B cell (primary cell): ENCODE measurements at places on chromosomes 3 and 15. TPM values are rescaled to one million over a fixed set of nuclear protein-coding genes. Genes with fewer than 3 reads are reported as not detected.

DNA sequence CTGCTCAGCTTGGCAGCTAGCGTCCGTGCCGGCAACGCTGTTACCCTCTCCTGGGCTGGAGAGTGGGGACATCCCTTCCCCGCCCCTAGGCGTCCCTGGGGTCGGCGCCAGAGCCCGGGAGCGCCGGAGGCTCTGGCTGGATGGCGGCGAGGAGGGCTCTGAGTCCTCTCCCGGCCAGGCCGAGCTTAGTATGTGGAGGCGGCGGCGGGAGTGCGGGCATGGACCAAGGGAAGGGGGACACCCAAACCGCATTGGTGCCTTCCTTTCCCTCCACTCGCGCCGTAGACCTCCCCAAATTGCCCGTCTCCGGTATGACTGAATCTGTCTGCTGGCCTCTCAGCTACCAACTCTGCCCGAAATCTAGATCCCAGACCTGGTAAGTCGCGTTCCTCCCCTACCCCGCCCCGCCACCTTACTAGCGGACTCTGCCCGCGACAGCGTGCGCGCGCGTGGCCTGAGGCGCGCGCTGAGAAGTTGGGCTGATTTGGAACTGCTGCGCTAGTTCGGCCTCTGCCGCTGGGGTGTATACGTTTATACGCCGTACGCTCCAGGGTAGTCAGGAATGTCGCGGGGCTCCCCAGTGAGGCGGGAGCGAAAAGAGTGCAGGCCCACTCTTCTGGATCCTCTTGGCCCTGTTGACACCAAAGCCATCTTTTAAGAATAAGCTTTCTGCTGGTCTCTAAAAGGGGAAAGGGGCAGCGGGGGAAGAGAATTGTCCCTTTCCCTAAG, 12.2 kb downstream of the ZIC1 start:
- no peak overlapping the region for H3K27ac ChIP-seq
- no peak for DNase-seq
- no peaks in the 10 kb centered on the region for H3K27me3 ChIP-seq
- H3K4me3 ChIP-seq: no peak overlapping the region
- no peaks in the 10 kb centered on the region for H3K36me3 ChIP-seq

- H3K27ac ChIP-seq: no peak overlapping the region
- no peak overlapping the region for H3K4me3 ChIP-seq
- no peaks in the 10 kb centered on the region for H3K36me3 ChIP-seq
- H3K27me3 ChIP-seq: no peaks in the 10 kb centered on the region
- DNase-seq: peak; percentile 41
- H3K4me1 ChIP-seq: no peaks in the 10 kb centered on the region
These were observed 9.7 kb downstream of the ITIH4 start for GRCh38 chr3:52820736-52821135.

The SH2D7 gene
- not detected in 2 replicates for polyA plus RNA-seq

The FAM81A gene
- polyA plus RNA-seq: 2.0 and 7.2 TPM in 2 replicates

- no peaks in the 10 kb centered on the region for H3K4me1 ChIP-seq
- H3K4me3 ChIP-seq: no peak overlapping the region
- no peaks in the 10 kb centered on the region for H3K36me3 ChIP-seq
- DNase-seq: no peak
- no peak overlapping the region for H3K27ac ChIP-seq
- H3K27me3 ChIP-seq: peaks cover 3% of the 10 kb centered on the region
These were observed 17.4 kb upstream of the TRMT10C start for GRCh38 chr3:101544161-101544850.

GRCh38 chr15:88821993-88822392, 18.8 kb downstream of the ACAN start:
- H3K4me3 ChIP-seq: no peak overlapping the region
- H3K27me3 ChIP-seq: no peaks in the 10 kb centered on the region
- DNase-seq: no peak
- no peak overlapping the region for H3K27ac ChIP-seq
- H3K4me1 ChIP-seq: no peaks in the 10 kb centered on the region
- H3K36me3 ChIP-seq: no peaks in the 10 kb centered on the region

The ATXN7 gene
- 18.1 and 23.7 TPM in 2 replicates for polyA plus RNA-seq

DNA sequence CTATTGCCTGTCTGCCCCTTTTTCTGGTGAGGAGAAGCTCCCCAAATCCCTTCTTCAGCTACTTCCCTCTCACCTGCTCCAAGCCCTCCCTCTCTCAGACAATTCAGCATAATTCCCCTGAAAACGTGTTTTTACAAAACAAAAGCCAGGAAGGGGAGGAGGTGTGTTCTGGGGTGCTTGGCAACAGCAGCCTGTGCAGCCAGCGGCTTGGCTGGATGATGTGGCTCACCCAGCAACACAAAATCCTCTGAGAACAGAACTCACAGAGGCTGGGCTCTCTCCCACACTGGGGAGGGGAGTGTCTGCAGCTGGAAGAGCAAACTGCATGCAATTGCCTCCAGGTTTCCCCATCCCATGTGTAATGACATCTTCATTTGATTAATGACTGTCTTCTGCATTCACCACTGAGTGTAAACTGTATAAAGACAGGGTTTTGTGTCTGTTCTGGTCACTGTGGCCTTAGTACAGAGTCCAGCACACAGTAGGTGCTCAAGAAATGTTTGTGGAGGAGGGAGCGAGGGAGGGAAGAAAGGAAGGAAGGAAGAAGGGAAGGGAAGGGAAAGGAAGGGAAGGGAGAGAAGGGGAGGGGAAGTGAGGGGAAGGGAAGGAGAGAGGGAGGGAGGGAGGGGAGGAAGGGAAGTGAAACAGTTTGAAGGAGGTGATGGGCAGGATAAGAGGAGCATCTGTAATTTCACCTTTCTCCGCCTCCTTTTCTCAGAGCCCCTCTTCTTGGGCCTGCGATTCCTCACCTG, 70.1 kb upstream of the GLCE start:
- H3K36me3 ChIP-seq: no peaks in the 10 kb centered on the region
- H3K4me1 ChIP-seq: no peaks in the 10 kb centered on the region
- H3K4me3 ChIP-seq: no peak overlapping the region
- H3K27ac ChIP-seq: no peak overlapping the region
- DNase-seq: no peak
- H3K27me3 ChIP-seq: no peaks in the 10 kb centered on the region

GRCh38 chr3:96677156-96677555, 137.2 kb upstream of the EPHA6 start:
- no peaks in the 10 kb centered on the region for H3K36me3 ChIP-seq
- H3K4me3 ChIP-seq: no peak overlapping the region
- H3K27me3 ChIP-seq: no peaks in the 10 kb centered on the region
- no peaks in the 10 kb centered on the region for H3K4me1 ChIP-seq
- DNase-seq: no peak
- no peak overlapping the region for H3K27ac ChIP-seq

DNA sequence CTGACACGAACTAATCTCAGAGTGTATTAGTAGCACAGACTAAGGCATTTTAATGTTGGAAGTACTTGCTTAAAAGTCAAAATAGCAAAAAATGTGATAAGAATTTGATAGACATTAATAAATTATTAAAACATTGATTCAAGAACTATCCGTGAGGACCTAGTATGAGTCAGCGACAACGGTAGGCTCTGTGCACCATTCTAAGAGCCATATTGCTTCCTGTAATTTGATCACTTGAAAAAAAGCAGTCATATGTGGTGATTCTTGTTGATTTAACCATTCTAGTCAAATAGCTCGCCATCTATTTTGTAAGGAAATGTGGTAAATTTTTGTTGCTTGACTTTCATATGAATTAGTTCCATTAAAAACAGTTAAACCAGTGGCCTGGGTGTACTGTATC, 534.9 kb upstream of the ARRDC4 start:
- no peak for DNase-seq
- no peaks in the 10 kb centered on the region for H3K4me1 ChIP-seq
- H3K4me3 ChIP-seq: no peak overlapping the region
- no peaks in the 10 kb centered on the region for H3K36me3 ChIP-seq
- no peaks in the 10 kb centered on the region for H3K27me3 ChIP-seq

DNA sequence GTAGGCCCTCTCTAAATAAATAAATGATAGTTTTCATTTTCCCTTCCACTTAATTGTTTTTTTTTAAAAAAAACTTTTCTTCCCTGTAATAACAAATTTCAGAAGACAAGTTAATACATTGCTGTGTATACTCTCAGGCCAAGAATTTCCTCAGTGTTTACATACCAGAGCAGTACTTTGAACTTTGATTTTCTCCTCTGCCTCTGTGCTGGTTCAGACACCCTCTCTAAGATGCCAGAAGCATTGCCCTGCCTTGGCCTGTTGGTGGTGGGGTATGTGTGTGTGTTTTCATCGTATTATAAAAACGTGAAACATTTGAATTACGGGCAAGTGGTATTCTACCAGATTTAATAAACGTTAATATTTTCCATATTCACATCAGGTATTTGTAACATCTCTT, 70.1 kb downstream of the SMAD3 start:
- H3K27me3 ChIP-seq: no peaks in the 10 kb centered on the region
- peaks cover 16% of the 10 kb centered on the region for H3K36me3 ChIP-seq
- DNase-seq: no peak
- H3K27ac ChIP-seq: peak overlapping the region; percentile 75
- peaks cover 86% of the 10 kb centered on the region for H3K4me1 ChIP-seq

DNA sequence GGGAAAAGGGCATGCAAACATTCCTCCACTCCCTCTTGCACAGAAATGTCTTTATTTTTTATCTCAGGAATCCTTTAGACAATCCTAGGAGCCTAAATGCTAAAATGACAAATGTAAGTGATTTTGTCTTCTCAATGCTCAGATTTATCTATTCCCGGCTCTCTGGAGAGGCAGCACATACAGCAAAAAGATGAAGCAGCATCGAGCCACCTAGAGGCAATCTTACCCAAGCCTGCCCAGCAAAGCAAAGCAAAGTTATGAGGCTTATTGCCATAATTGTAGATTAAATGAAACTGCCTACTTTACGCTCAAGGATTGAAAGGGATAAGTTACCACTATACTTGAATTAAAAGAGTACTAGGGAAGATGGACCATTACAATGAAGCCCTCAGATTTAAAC, 750.4 kb upstream of the NR2F2 start:
- H3K4me3 ChIP-seq: no peak overlapping the region
- H3K27me3 ChIP-seq: no peaks in the 10 kb centered on the region
- H3K36me3 ChIP-seq: no peaks in the 10 kb centered on the region
- H3K4me1 ChIP-seq: no peaks in the 10 kb centered on the region

- no peak overlapping the region for H3K27ac ChIP-seq
- peaks cover 40% of the 10 kb centered on the region for H3K27me3 ChIP-seq
- H3K36me3 ChIP-seq: no peaks in the 10 kb centered on the region
- peaks cover 9% of the 10 kb centered on the region for H3K4me1 ChIP-seq
- no peak for DNase-seq
These were observed 1.5 kb upstream of the SLC12A8 start for GRCh38 chr3:125213946-125214542.

The GTF2A2 gene
- polyA plus RNA-seq: 60.0 and 66.1 TPM in 2 replicates
